ENCODE measurements at places on chromosomes 7 and 10.

DNA sequence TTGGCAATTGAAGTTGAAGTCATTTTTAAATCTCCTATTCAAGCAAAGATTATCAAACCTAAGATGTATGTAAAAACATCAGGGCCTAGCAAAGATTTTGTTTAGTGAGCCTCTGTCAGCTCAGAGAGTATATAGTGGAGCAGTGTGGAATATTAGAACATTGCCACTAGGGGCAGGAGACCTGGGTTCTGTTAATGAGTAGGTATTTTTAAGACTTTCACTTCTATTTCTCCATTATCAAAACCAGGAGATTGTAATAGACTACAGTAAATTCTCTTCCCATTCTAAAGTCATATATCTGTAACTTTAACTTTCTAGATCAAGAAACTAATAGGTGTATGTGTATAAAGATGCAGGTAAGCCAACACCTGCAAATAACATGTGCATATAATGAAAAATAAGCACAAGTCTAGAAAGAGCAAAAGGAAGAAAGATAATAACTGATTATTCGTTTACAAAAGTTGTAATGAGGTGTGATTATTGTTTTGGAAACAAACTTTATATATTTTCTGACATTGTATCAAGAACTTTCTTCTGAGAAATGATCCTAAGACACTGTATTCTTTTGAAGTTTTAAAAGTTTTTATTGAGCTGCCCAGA lies 64.4 kb downstream of the KCND2 start:
- no peak for DNase-seq

- DNase-seq: no peak
Measured at GRCh38 chr10:30897547-30897946, 134.1 kb downstream of the ZNF438 start.

- no peak for DNase-seq
Measured at GRCh38 chr7:112290065-112290464, 83.6 kb downstream of the ZNF277 start.

GRCh38 chr10:106181501-106181900 lies 983.0 kb downstream of the SORCS1 start:
- no peak for DNase-seq

- DNase-seq: no peak
Measured at GRCh38 chr7:77587272-77587671, 50.2 kb downstream of the PTPN12 start.

- DNase-seq: no peak
Measured at GRCh38 chr10:123429706-123430221, 236.4 kb upstream of the GPR26 start.

- DNase-seq: no peak
Measured at GRCh38 chr7:133778472-133778871, 348.7 kb upstream of the LRGUK start.

- no peak for DNase-seq
Measured at GRCh38 chr10:42864575-42864974, 82.0 kb downstream of the BMS1 start.

- peak; percentile 22 for DNase-seq
Measured at GRCh38 chr7:18345641-18346234, 149.8 kb upstream of the HDAC9 start.

DNA sequence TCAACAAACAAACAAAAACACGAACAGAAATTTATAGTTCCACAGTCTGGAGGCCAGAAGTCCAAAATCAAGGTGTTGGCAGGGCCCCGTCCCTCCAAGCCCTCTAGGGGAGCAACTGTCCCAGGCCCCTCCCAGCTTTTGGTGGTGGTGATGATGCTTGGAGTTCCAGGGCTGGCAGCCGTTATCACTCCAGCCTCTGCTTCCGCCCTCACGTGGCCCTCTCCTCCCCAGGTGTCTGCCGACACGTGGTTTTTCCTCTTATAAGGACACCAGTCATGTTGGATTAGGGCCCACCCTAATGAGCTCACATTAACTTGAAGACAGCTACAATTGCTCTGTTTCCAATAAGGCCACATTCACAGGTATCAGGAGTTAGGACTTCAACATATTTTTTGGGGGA lies 49.7 kb downstream of the MICALL2 start:
- no peak for DNase-seq

DNA sequence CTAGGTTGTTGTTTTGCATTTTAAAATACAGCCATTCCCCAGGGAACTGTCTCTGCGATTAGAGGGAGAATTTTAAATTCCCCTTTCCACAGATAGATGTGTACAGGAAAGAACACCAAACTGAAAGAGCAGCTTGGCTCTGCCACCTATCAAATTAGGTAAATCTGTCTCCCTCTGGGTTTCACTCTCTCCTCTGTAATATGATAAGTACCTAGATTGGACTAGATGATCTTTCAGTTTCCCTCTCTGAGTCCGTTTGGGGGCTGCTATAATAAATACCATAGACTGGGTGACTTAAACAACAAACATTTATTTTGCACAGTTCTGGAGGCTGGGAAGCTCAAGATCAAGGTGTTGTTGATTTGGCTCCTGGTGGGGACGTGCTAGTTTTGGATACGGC lies 186.0 kb downstream of the KIF20B start:
- no peak for DNase-seq
